Kidney (tissue), 22 donors: ENCODE measurements at places on chromosomes 7 and 10. TPM values are rescaled to one million over a fixed set of nuclear protein-coding genes. Genes with fewer than 3 reads are reported as not detected.

DNA sequence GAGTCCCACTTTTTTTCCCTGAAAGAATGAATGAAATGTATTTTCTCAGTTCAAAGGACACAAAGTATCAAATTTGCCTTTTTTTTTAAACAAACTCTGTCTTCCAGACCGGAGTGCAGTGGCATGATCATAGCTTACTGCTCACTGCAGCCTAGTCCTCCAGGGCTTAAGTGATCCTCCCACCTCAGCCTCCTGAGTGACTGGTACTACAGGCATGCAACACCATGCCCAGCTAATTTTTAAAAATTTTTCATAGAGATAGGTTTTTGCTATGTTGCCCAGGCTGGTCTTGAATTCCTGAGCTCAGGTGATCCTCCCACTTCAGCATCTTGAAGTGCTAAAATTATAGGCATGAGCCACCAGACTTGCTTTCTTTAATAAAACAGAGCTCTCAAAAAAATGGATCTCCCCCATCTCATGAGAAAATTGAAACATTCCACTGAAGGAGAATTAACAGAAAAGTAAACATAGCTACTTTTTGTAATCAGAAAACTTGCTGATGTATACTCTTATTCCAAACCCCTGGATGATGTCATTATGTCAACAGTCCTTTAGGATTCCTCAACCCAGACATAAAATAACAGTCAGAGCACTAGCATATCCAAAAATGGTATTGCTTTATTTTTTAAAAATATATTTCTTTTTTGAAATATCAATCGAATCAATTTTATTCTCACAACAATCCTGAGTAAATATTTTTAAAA lies 12.3 kb upstream of the TRDMT1 start:
- H3K4me1 ChIP-seq: no peaks in the 10 kb centered on the region
- H3K27me3 ChIP-seq: no peaks in the 10 kb centered on the region
- no peak for DNase-seq
- no peak overlapping the region for H3K4me3 ChIP-seq
- no peaks in the 10 kb centered on the region for H3K36me3 ChIP-seq

DNA sequence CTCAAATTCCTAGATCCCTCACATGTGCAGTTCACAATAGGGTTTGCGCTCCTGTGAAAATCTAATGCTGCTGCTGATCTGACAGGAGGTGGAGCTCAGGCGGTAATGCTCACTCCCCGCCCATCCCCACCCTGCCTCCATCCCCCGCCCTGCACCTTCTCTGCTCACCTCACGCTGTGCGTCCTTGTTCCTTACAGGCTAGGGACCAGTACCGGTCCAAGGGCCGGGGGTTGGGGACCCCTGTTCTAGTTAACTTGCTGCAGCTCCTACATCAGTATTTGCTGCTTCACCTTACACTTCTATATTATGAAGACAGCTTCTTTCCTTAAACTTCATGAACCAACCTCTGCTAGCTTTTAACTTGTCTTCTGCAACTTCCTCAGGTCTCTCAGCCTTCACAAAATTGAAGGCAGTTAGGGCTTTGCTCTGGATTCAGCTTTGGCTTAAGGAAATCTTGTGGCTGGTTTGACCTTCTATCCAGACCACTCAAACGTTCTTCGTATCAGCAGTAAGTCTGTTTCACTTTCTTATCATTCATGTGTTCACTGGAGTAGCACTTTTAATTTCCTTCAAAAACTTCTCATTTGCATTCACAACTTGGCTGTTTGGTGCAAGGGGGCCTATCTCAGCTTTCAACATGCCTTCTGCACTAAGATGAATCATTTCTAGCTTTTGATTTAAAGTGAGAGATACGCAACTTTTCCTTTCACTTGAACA lies 1.7 kb upstream of the TNKS2 start:
- H3K4me3 ChIP-seq: peak overlapping the region; percentile 52
- peak; percentile 19 for DNase-seq
- H3K36me3 ChIP-seq: no peaks in the 10 kb centered on the region
- H3K27me3 ChIP-seq: no peaks in the 10 kb centered on the region
- H3K27ac ChIP-seq: peak overlapping the region; percentile 66

- no peaks in the 10 kb centered on the region for H3K36me3 ChIP-seq
- H3K4me1 ChIP-seq: no peaks in the 10 kb centered on the region
- no peak for DNase-seq
- no peak overlapping the region for H3K4me3 ChIP-seq
Observed at GRCh38 chr7:21984042-21984441, 38.3 kb upstream of the CDCA7L start.

DNA sequence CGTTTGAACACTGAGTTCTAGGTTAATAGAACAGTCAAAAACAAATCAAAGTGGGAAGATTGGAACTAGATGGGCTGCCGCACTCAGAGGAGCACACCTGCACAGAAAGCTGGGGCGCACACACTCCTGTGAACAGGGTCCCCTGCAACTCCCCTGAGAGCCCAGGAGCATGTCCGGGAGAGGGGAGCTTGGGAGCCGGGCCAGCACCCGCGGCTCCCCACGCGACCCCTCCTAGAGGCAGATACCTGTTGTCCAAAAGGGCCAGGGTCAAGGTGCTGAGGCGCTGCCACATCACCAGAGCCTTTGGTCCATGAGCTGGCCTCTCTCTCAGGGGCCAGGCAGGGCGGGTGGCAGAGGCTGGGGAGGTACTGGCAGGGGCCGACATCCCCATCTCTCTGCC lies 5.6 kb downstream of the NKX6-2 start:
- H3K27me3 ChIP-seq: peaks cover 9% of the 10 kb centered on the region
- H3K4me3 ChIP-seq: no peak overlapping the region
- H3K4me1 ChIP-seq: peaks cover under 1% of the 10 kb centered on the region
- H3K27ac ChIP-seq: no peak overlapping the region
- DNase-seq: no peak

- H3K27me3 ChIP-seq: no peaks in the 10 kb centered on the region
- H3K36me3 ChIP-seq: no peaks in the 10 kb centered on the region
- no peak for DNase-seq
- no peak overlapping the region for H3K27ac ChIP-seq
- H3K4me1 ChIP-seq: no peaks in the 10 kb centered on the region
Observed at GRCh38 chr7:146067880-146068279, 48.7 kb upstream of the CNTNAP2 start.

- DNase-seq: no peak
- no peaks in the 10 kb centered on the region for H3K27me3 ChIP-seq
- no peaks in the 10 kb centered on the region for H3K4me1 ChIP-seq
- H3K4me3 ChIP-seq: no peak overlapping the region
Observed at GRCh38 chr7:146090023-146090645, 26.5 kb upstream of the CNTNAP2 start.

DNA sequence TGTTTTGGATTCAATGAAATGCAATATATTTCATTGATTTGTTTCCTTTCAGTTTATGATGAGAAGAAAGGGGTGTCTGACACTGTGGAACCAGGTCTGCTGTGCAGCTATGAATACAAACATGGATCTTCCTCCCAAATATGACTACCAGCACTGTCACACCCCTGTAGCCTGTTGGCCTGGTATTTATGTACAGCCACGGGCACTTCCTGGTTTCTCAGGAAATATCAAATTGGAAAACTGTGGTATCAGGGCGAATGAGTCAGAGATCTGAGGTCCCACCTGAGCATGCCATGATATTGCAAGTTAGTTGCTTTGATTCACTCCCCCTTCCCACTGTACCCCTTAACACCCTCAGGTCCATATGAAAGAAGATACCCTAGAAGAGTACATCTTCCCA lies 87.8 kb downstream of the DNMBP start:
- no peak overlapping the region for H3K4me3 ChIP-seq
- no peaks in the 10 kb centered on the region for H3K27me3 ChIP-seq
- DNase-seq: no peak
- H3K36me3 ChIP-seq: peaks cover 2% of the 10 kb centered on the region
- peak overlapping the region; percentile 32 for H3K27ac ChIP-seq
- H3K4me1 ChIP-seq: peaks cover 6% of the 10 kb centered on the region

CDK1 gene
- total RNA-seq: 3.3 TPM
